ENCODE measurements at places on chromosomes 6 and 20.

- no peak for DNase-seq
These were observed 842 bp downstream of the SLC25A27 start for GRCh38 chr6:46653439-46654195.

GRCh38 chr6:166619912-166620311 is 7.1 kb downstream of the RPS6KA2 start:
- no peak for DNase-seq

DNA sequence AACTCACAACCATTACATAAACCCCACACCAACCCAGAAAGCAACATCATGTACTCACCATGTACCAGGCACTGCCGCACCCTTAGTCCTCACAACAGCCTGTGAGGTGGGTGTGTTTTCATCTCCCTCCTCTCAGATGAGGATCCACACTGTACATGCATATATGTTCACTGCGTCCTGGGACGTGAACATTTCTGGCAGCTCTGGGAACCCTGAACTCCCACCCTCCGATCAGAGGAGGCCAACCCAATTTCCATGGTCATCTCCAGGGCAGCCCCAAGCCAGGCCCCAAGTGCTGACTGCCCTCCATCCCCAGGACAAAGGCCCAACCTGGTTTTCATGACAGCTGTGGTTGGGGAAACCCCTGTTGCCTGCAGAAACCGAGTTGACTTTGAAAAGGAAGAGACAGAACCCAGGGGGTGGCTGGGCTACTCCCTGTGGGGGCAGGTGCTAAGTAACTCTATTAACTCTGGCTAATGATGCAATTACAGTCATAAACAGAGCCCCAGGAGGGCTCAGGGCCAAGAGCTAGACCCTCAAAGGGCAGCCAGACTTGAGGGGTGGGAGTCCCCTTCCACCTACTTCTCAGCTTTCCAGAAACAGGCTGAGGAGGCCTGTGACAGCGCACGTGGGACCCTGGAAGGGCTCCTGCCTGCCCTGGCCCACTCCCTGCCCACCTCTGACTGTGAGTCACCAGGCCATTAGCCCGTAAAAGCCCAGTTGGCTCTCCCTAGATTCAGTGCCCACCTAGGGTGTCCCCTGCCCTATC is 2.6 kb downstream of the TFEB start:
- DNase-seq, result peak; percentile 85

GRCh38 chr6:108403236-108403635 is 108.4 kb downstream of the AFG1L start:
- DNase-seq, result no peak

GRCh38 chr6:89793586-89793985 is 26.0 kb downstream of the MDN1 start:
- DNase-seq, result no peak

GRCh38 chr6:21398741-21399325 is 194.7 kb upstream of the SOX4 start:
- DNase-seq, result no peak

DNA sequence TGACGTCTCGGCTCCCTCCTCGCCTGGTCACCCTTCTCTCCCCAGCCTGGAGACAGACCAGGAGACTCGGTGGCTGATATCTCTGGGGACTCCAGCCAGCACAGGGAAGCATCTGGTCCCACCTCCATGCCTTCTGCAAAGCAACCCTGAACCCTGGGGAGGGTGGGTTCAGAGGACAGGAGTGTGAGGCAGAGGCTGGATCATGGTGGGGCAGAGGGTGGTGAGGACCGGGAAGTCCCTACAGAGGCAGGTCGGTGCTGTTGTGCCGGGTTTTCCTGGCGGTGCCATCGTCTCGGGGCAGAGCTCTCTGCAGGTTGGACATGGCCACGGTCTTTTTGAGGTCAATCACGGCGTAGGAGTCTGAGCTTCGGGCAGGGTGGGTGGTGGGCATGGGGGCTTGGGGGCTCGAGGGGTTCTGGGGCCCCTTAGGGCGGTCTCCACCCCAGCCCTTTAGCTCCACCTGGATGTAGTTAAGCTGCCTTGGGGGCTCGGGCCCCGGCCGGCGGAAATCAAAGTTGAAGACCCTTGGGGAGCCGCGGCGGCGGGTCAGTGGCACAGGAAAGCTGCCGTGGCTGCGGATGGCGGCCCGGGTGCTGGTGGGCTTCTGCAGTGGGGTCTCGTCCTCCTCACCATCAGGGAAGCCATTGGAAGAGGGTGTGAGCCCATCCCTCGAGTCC is 9.2 kb downstream of the FRS3 start:
- no peak for DNase-seq

DNA sequence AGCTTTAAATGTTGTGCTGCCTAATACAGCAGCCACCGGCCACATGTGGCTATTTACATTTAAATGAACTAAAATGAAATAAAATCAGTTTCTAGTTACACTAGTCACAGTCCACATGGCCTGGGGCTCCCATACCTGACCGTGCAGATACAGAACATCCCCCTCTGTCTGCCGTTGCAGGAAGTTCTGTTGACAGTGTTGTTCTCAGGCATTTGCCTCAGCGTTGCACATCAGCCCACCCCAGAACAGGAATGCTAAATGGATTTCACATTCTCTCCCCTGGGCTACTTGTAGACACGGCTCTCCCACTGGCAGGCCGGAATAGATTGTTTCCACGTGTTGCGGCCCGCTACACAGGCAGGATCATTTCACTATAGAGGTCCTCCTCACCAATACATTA is 26.3 kb downstream of the JAG1 start:
- DNase-seq, result peak; percentile 15

GRCh38 chr6:56693246-56693607 is 50.5 kb upstream of the DST start:
- no peak for DNase-seq

GRCh38 chr6:14516956-14517355 is 399.4 kb downstream of the CD83 start:
- no peak for DNase-seq

- no peak for DNase-seq
These were observed 12.1 kb downstream of the TMX4 start for GRCh38 chr20:8007490-8007889.

DNA sequence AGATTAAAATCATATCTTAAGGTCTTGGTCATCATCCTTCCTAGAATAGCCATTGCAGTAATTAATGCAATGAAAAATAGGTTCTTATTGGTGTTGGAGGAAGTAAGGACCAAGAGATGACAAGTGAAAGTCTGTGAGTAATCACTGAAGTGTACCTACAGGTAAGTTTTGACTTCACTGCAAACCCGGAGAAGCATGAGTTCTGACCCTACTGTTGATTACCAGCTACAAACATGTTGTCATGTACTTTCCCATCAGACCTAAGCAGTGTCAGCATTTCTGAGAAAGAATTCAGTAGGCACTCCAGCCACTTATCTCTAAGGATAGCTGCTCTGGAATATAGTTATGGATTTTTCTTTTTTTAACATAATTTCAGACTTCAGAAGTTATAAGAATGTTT is 280.9 kb downstream of the ZFAND3 start:
- no peak for DNase-seq

DNA sequence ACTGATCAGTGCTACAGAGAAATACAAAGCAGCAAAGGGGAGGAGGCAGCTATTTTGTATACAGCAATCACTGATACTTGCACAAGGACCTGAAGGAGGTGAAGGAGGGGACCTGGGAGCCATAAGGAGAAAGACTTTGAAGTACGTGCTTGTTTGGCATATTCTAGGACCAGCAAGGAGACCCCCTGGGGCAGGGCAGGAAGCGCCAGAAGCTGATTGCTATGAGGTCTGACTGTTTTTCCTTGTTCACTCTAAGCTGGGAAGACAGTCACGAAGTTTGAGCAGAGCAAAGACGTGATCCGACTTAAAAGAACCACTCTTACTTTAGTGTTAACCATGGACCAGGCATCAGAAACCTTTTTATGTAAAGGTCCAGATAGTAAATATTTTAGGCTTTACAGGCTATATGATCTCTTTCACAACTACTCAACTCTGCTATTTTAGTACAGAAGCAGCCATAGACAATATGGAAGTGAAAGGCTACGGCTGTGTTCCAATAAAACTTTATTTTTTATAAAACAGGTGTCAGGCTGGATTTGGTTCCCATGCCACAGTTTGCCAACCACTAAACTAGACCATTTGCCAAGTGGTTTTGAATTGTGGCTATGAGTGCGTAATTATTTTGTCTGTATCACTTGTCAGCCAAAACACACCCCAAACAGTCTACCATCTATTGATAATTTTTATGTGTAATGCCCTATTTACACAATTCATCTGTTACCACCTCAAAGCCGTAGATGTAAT is 217.9 kb downstream of the PRL start:
- DNase-seq, result no peak

DNA sequence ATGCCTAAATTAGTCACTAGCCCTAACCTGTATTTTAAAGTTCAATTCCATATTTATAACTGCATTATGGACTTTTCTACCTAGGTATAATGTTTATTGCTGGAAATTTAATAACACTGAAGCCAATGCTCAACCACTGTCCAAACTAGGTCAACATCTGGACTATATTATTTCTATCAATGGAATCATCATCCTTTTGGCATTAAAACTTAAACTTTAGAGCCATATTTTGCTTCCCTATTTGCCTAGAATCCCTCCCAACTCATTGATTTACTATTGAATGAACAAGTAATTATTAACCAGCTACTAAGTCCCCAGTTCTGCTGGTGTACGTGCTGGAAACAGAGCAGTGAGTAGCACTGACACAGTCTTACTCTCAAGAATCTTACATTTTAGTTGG is 291.7 kb upstream of the SPTLC3 start:
- no peak for DNase-seq

- DNase-seq, result no peak
These were observed 11.4 kb upstream of the MDFI start for GRCh38 chr6:41626917-41627316.

DNA sequence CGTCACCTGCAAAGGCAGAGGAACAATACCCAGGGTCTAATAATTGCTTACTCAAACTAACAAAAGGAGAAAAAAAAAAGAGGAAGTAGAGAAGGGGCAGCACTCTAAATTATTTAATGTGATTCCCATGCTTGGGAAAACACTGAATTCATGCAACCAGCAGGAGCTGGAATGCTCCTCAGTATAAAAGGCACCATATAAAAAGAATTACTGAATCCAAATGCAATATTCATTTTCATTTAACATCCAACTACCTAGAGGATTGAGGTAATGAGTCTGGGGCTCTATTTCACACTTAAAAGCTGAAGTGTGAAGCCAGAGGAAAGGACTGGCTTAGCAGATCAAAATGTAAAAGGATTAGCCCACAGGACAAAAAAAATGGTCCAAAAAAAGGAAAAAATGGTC is 8.7 kb downstream of the B4GALT5 start:
- DNase-seq, result no peak

DNA sequence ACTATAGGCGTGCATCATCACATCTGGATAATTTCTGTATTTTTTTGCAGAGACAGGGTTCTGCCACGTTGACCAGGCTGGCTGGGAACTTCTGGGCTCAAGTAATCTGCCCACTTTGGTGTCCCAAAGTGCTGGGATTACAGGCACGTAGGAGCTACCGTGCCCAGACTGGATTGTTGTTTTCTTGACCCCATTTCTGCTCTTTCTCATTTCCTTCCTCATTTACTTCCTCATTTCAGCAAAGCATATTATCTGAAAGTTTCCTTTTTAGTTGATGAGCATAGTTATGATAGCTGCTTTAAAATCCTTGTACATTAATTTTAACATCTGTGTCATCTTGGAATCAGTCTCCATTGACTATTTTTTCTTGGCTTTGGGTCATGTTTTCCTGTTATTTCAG is 301.0 kb upstream of the RUNX2 start:
- DNase-seq, result no peak

GRCh38 chr6:5967594-5967993 is 39.1 kb downstream of the NRN1 start:
- DNase-seq, result no peak

DNA sequence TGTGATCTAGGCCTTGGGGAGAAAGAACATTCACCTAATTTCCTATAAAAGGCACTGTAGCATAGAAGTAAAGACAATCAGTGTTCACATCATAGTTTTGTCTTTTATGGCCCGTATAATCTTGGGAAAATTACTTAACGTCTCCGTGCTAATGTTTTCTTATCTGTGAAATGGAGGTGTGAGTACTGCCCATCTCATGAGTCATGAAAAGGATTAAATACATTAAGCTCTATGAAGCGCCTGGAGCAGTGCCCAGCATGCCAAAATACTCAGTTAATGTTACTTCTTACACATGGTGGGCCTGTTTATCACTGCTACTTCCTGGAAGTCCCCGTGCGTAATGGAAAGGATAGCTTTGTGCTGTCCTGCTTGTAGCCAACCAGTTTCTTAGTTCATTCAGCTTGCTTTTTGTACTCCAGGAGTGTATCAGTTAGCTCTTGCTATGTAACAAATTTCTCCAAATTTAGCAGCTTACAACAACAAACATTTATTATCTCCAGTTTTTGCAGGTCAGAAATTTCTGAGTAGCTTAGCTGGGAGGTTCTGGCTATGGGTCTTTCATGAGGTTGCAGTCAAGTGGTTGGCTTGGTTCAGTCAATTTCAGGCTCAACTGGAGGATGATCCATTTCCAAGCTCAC is 103.6 kb upstream of the BMP2 start:
- no peak for DNase-seq

DNA sequence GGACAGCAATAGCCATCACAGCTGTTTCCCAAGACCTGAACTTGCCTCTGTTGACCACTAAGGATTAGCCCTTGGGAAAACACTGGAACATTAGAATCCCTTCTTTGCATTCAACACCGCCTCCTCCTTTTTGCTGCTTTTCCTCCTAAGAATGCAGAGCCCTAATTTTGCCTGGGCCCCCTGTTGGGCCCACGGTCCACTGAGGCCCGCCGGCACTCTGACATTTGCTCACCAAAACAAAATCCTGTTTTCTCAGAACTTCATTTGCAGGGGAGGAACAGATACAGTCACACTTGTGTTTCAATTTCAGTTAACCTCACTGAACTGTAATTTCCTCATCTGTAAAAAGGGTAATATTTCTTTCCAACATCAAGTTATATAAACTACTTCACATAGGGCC is 116.0 kb upstream of the JARID2 start:
- no peak for DNase-seq

- DNase-seq, result no peak
These were observed 110.0 kb upstream of the SYNDIG1 start for GRCh38 chr20:24359321-24360027.

GRCh38 chr20:50192364-50193198 is 2.0 kb downstream of the CEBPB start:
- peak; percentile 51 for DNase-seq

GRCh38 chr6:6085928-6086668 is 79.4 kb upstream of the NRN1 start:
- DNase-seq, result no peak

DNA sequence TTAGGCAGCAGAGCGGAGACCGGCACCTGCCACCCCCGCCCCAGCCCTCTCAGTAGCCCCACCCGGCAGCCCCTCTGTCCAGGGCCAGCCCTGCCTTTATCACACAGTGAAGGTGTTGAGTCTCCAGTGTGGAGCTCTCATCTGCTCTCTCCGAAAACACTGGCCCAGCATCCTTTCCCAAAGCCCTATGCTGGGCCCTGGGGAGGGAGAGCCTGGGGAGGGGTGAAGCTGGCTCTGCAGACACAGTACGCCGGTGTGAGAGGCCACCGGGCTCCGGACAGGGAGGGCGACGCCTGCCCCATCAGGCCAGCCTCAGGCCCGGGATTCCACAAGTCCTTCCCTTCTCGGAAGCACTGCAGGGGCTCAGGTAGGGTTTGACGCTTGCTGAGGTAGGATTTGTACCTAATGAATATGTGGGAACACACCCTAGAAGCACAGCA is 186.9 kb downstream of the ERMARD start:
- DNase-seq, result no peak
